ENCODE measurements at places on chromosomes 16 and 17. TPM values are rescaled to one million over a fixed set of nuclear protein-coding genes. Genes with fewer than 3 reads are reported as not detected.
A peak's percentile ranks its signal among the peaks of the same experiment; 100 is the strongest.

DNA sequence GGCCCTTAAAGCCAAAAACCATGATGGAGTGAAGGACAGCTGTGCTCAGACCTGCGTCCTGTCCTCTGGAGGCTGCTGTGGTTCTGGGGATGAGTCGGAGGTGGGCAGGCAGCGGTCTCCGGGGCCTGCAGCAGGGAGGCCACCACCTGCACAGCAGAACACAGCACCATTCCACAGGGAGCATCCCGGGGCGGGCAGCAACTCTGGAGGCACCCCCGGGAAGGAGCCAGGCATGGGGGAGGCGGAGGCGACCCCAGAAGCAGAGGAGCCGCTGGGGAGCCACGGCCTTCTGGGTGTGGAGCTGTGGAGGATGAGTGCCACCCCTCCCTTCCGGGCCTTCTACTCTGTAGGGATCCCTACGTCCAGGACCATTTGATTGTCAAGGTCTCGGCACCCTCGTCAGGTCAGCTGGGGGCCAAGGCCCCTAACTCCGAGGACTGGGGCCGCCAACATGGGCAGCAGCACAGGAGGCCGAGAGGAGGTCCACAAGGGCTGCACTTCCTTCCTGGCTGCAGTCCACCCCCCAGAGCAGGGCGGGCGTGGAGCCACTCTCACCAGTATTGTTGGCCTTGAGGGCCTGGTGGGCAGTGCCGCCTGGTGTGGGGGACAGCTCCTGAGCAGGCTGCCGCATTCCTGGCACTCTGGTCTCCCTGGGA lies 23.8 kb downstream of the CEP131 start:
- no peak for DNase-seq
- no peaks in the 10 kb centered on the region for H3K4me1 ChIP-seq
- H3K36me3 ChIP-seq = no peaks in the 10 kb centered on the region
- H3K4me3 ChIP-seq = no peak overlapping the region
- no peaks in the 10 kb centered on the region for H3K27me3 ChIP-seq

KREMEN2 gene
- 14.6 TPM for total RNA-seq

- H3K27me3 ChIP-seq = no peaks in the 10 kb centered on the region
- H3K4me3 ChIP-seq = no peak overlapping the region
- H3K4me1 ChIP-seq = no peaks in the 10 kb centered on the region
- no peak overlapping the region for H3K27ac ChIP-seq
- H3K36me3 ChIP-seq = no peaks in the 10 kb centered on the region
Measured at GRCh38 chr16:66166490-66166889, 200.0 kb upstream of the CDH5 start.

DNA sequence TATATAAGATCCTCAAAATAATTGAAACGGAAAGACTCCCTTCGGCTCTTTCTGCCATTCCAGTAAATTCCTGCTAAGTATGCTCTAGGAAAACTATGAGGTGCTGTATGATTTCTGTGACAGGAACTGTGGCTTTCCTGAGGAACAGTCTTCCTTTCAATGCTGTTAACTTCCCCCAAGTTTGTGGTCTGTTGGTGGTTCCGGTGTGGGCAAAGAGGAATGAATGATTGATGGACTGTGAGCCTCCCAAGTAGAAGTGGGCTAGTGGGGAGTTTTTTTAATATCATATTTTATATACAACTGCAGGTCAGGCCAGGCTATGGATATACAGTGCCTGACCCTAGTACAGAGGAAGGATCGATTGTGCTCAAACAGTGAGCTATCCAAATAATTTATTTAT lies 560.7 kb upstream of the RBFOX1 start:
- H3K36me3 ChIP-seq = no peaks in the 10 kb centered on the region
- no peak overlapping the region for H3K27ac ChIP-seq
- DNase-seq = no peak
- H3K4me1 ChIP-seq = no peaks in the 10 kb centered on the region
- no peaks in the 10 kb centered on the region for H3K27me3 ChIP-seq
- no peak overlapping the region for H3K4me3 ChIP-seq

DNA sequence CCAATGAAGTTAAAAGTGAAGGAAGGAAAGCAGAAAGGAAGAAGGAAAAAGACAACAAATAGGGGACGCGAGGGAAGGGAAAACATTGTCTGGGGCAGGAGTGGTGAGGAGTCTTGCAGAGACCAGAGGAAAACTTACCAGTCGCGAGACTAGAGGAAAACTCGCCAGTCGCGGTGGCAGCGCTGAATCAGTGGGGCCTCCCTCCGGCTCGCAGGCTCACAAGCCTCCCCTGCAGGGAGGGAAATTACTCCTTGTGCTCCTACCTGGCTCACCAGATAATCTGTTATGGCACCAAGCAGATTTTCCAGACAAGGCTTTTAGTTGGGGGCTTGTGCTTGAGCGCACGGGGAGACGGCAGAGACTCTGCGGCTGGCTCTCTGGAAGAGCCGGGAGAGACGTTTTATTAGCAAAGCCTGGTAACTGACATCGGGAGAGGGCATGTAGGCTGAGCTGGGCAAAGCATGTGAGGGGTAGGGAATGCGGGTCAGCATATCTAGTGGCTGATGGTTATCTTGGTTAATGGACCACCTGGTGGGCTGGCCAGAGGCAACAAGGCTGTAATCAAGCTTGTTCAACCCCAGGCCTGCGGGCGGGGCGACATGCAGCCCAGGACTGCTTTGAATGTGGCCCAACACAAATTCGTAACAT lies 37.1 kb downstream of the LCMT1 start:
- DNase-seq = peak; percentile 40
- no peak overlapping the region for H3K27ac ChIP-seq
- no peaks in the 10 kb centered on the region for H3K27me3 ChIP-seq

DPEP2 gene
- total RNA-seq = not detected

ABCC11 gene
- 0.33 TPM for total RNA-seq

- H3K27ac ChIP-seq = no peak overlapping the region
- H3K4me3 ChIP-seq = peak overlapping the region; percentile 87
- H3K27me3 ChIP-seq = no peaks in the 10 kb centered on the region
Measured at GRCh38 chr17:17784657-17785267, 52.0 kb downstream of the SREBF1 start.

DNA sequence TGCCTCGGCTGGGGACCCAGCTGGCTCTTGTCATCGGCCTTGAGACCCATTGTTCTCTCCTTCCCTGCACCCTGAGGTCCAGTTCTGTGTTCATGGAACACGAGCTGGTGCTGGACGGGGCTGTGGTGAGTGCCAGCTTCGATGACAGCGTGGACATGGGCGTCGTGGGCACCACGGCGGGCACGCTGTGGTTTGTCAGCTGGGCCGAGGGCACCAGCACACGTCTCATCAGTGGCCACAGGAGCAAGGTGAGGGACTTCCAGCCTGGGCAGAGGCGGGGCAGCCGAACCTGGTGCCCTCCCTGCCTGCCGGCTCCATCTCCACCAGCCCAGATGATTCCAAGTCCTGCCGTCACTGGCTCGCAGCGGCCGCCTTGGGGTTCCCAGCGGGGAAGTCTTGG lies 5.3 kb upstream of the RHOT2 start:
- H3K4me3 ChIP-seq = peak overlapping the region; percentile 50
- no peak overlapping the region for H3K27ac ChIP-seq
- H3K27me3 ChIP-seq = no peaks in the 10 kb centered on the region
- no peak for DNase-seq

GRCh38 chr16:87784812-87785211 lies 19.0 kb upstream of the KLHDC4 start:
- no peaks in the 10 kb centered on the region for H3K27me3 ChIP-seq
- no peaks in the 10 kb centered on the region for H3K36me3 ChIP-seq
- H3K4me1 ChIP-seq = no peaks in the 10 kb centered on the region
- no peak overlapping the region for H3K27ac ChIP-seq
- DNase-seq = no peak
- H3K4me3 ChIP-seq = no peak overlapping the region

GRCh38 chr17:1203111-1203966 lies 23.6 kb upstream of the ABR start:
- H3K4me1 ChIP-seq = no peaks in the 10 kb centered on the region
- H3K4me3 ChIP-seq = peak overlapping the region; percentile 76
- H3K36me3 ChIP-seq = no peaks in the 10 kb centered on the region
- H3K27me3 ChIP-seq = no peaks in the 10 kb centered on the region

DHRS7C gene
- total RNA-seq = not detected

ZNF200 gene
- total RNA-seq = 14.8 TPM

DNA sequence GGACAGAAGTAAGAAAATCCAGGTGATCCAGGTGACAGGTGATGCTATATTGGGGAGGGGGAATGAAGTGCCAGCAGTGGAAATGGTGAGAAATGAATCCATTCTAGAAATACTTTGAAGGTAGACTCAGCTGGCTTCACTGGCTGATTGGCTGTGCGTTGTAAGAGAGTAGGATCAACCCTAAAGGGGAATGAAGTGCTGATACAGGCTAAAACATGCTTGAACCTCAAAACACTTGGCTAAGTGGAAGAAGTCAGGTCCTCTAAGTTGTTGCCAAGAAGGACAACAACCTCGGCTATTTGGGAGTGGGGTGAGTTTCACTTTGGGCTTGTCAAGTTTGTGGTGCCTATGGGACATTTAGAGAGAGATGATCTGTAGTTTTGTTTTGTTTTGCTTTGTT lies 24.1 kb upstream of the SCNN1B start:
- no peaks in the 10 kb centered on the region for H3K27me3 ChIP-seq
- H3K4me1 ChIP-seq = no peaks in the 10 kb centered on the region
- no peaks in the 10 kb centered on the region for H3K36me3 ChIP-seq
- H3K4me3 ChIP-seq = no peak overlapping the region

- H3K4me3 ChIP-seq = no peak overlapping the region
- H3K4me1 ChIP-seq = no peaks in the 10 kb centered on the region
- H3K36me3 ChIP-seq = peaks cover 2% of the 10 kb centered on the region
- H3K27me3 ChIP-seq = no peaks in the 10 kb centered on the region
- DNase-seq = no peak
- H3K27ac ChIP-seq = no peak overlapping the region
Measured at GRCh38 chr17:50480854-50481490, 2.3 kb downstream of the RSAD1 start.

DNA sequence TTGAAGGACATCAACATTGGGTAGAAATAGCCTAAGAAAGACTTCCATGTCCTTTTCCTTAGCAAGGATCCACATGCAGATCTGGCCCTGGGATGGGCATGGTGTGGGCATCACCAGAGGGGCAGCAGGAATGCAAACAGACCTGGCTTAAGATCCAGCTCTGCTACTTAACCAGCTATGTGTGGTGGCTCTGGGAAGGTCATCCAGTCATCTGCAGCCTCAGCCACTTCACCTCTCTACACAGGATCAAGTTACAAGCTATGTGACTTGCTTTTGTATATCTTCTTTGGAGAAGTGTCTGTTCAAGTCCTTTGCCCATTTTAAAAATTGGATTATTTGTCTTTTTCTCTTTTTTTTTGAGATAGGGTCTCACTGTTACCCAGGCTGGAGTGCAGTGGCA lies 13.5 kb upstream of the ADORA2B start:
- no peaks in the 10 kb centered on the region for H3K27me3 ChIP-seq
- H3K27ac ChIP-seq = no peak overlapping the region
- no peak overlapping the region for H3K4me3 ChIP-seq
- DNase-seq = no peak
- H3K36me3 ChIP-seq = no peaks in the 10 kb centered on the region

- peaks cover 5% of the 10 kb centered on the region for H3K36me3 ChIP-seq
- no peak overlapping the region for H3K27ac ChIP-seq
- no peaks in the 10 kb centered on the region for H3K27me3 ChIP-seq
- no peaks in the 10 kb centered on the region for H3K4me1 ChIP-seq
- H3K4me3 ChIP-seq = no peak overlapping the region
Measured at GRCh38 chr16:75002474-75002873, 3.6 kb downstream of the ZNRF1 start.

KCNH4 gene
- not detected for total RNA-seq

GRCh38 chr16:14606102-14606501 lies 24.0 kb downstream of the PARN start:
- peaks cover 88% of the 10 kb centered on the region for H3K36me3 ChIP-seq
- H3K27ac ChIP-seq = no peak overlapping the region
- no peaks in the 10 kb centered on the region for H3K27me3 ChIP-seq
- DNase-seq = no peak

DNA sequence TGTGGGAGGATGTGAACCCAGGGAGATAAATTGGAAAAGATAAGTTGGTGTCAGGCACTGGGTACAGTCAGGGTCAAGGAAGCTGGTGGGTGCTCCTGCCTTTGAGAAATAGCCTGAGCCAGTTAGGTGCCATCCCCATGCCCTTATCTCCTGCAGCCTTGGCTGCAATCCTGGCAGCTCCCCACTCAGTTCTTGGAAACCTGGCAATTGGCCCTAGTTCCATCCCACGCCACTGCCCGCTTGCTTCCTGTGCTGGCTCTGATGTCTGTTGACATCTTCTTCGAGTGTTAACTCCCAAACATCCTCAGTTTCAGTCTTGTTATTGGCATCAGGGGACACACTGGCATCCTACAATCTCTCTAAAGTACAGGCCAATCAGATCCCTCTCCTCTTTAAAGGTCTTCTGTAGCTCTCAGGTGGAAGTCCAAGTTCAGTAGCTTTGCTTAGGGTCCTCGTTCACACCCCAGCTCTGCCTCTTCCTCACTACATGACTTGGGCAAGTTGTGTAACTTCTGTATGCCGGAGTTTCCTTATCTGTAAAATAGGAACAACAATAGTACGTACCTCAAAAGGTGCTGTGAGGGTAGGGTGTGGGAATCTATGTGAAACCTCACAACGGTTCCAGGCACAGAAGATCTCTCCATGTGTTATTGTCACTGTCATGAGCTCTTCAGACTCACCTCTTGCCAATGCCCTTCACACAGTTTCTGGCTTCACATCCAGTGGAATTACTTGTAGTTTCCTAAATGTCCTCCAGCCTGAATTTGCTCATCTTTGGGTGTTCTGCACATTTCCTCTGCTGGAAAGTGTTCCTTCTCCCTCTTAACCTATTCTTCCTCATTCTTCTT lies 13.5 kb upstream of the PRKAR1A start:
- H3K27me3 ChIP-seq = no peaks in the 10 kb centered on the region
- no peak overlapping the region for H3K27ac ChIP-seq
- peaks cover 3% of the 10 kb centered on the region for H3K36me3 ChIP-seq
- H3K4me3 ChIP-seq = no peak overlapping the region

CACNG5 gene
- total RNA-seq = 1.2 TPM

DNA sequence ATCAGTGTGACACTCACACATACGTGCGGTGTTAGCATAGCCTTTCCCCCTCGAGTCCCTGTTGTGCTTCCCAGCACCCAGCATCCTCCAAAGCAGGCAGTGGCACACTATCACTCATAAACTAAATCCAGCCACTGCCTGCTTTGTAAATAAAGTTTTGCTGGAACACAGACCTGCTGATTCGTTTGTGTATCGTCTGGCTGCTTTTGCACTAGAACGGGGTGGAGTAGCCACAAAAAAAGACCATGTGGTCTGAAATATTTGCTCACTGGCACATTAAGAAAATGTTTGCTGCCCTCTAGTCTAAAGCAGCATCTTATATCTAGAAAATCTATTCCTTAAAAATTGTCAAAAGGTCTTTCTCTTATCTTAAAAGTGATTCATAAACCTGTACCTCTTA lies 341.2 kb upstream of the ZFHX3 start:
- H3K36me3 ChIP-seq = no peaks in the 10 kb centered on the region
- no peaks in the 10 kb centered on the region for H3K4me1 ChIP-seq
- DNase-seq = no peak
- H3K27me3 ChIP-seq = no peaks in the 10 kb centered on the region

GDPD3 gene
- 3.8 TPM for total RNA-seq

GRCh38 chr17:78716814-78717393 lies 65.2 kb downstream of the CYTH1 start:
- DNase-seq = no peak
- peak overlapping the region; percentile 75 for H3K4me3 ChIP-seq
- H3K27ac ChIP-seq = no peak overlapping the region
- peaks cover 2% of the 10 kb centered on the region for H3K4me1 ChIP-seq
